Activated CD8-positive, alpha-beta memory T cell treated with anti-CD3 and anti-CD28 coated beads, Interleukin-2, amount 50 U/mL, for 48 hours (primary cell): ENCODE measurements at places on chromosomes 2 and 18.

- no peak for DNase-seq
Observed at GRCh38 chr2:187917535-187917934, 363.3 kb upstream of the TFPI start.

DNA sequence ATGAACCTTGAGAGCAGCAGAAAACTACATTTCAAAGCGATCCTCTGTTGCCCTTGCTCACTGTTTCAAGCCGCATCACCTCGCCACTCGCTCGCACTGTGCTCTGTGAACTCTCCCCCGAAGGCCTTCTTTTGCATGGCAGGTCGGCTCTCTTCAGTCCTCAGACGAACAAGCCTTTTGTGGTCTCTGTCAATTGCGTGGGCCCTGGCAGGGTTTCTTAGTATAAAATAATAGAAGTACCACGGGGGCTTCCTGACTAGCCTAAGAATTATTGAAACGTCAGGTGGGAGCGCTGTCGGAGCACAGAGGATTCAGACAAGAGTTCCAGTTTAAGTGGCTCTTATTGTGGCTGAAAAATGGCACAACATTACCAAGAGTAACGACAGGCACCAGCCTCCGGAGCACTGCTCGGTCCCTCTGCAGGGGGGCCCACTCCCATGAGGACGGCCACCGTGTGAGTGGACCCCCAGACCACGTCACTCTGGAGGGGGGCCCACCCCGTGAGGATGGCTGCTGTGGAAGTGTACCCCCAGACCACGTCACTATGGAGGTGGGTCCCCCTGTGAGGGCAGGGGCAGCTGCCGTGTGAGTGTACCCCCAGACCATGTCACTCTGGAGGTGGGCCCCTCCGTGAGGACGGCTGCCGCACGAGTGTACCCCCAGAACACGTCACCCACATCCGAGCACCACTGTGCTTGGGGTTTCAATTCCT is 237.7 kb downstream of the HDAC4 start:
- DNase-seq: no peak

DNA sequence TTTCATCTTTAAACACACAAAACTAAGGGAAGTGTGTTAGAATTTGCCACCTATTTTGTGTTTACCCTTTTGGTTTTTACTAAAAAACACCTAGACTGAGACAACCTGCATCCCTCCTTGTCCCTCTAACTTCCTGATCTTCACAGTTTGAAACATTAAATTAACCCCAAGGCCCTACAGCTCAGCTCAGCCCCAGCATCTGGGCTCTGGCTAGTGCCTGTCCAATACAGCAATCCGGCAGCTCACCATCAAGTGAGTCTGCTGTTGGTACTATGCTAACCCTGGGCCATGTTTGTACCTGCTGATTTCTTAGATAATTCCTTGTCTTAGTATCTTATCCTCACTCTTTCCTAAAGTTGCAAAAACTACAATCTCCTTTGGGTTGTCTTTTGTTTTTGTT is 162.4 kb downstream of the DSEL start:
- no peak for DNase-seq

DNA sequence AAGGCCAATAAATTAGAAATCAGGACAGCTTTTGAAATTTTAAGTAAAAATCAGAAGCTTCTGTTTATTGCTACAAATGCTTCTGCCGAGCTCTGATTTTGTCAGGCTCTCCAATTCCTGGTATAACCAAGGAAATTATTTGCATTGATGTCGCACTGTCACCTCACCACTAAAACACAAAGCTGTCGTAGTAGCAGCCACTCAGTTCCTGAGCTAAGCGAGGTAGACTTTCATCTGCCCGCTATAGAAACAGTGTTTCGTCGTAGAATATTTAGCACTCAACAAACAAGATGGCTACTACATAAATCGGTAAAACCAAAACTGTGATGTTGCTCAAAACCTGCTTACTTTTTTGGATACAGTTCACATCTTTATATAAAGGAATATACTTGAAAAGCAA is 141.3 kb upstream of the FOSL2 start:
- DNase-seq: no peak

DNA sequence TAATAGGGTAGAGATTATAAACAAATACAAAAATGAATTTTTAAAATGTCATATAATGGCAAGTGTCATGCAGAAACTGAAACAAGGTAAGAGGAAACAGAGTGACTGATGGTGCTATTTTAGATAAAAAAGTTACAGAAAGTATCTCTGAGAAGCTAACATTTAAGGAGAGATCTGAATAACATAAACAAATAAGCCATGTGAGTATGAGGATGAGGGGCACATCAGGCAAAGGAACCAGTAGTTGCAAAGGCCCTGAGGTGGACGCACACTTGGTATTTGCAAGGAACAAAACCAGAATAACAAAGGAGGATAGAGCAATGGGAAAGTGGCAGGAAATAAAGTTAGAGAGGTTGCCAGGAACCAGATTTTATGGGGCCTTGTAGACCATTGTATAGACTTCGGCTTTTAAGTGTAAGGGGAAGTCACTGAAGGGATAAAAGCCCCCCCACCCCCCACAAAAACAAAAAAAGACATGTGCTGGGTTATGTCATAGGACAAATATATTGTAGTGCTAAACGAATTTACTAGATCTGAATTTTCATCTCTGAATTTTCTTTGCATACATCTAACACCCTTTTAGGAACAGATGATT is 159.2 kb downstream of the DTNB start:
- DNase-seq: no peak

- DNase-seq: peak; percentile 20
Observed at GRCh38 chr2:239773228-239774141, 251.7 kb downstream of the NDUFA10 start.

GRCh38 chr18:51168026-51168742 is 29.3 kb downstream of the MEX3C start:
- no peak for DNase-seq

GRCh38 chr18:80041424-80041823 is 7.2 kb downstream of the RBFA start:
- DNase-seq: no peak

DNA sequence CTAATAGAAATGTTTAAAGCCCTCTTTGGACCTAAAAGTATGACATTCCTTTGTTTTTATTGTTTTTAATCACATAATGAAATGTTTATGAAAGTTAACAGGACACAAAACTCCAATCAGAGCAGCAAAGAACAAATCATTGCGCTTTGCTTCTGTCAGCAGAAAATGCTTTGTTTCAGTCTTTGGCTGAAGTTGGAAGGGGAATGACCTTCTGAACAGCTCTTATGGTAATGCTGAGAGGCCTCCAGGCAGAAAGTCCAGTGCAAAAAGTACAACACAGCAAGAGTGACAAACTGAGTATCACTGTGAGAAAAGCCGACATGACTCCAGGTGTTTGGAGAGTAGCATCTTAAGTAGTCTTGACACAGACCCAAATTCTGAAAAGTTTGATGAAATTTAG is 147.7 kb upstream of the SP5 start:
- DNase-seq: no peak

- no peak for DNase-seq
Observed at GRCh38 chr2:233329489-233330135, 22.0 kb downstream of the SAG start.

DNA sequence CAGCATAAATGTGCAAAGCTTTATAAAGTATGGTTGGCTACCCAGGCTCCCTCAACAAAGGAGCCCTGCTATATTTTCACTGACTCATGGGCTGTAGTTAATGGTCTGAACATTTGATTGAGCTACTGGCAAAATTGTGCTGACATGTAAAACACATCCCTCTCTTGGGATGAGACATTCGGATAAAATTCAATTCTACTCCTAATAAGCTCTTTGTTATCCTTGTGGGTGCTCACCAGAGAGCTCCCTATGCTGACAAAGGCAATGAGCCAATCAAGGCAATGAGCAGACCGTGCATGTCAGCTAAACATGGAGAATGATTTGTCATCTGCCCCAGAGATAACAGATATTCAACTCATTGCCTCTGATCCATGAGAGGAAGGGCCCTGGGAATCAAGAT is 27.7 kb downstream of the SERPINB8 start:
- DNase-seq: no peak

DNA sequence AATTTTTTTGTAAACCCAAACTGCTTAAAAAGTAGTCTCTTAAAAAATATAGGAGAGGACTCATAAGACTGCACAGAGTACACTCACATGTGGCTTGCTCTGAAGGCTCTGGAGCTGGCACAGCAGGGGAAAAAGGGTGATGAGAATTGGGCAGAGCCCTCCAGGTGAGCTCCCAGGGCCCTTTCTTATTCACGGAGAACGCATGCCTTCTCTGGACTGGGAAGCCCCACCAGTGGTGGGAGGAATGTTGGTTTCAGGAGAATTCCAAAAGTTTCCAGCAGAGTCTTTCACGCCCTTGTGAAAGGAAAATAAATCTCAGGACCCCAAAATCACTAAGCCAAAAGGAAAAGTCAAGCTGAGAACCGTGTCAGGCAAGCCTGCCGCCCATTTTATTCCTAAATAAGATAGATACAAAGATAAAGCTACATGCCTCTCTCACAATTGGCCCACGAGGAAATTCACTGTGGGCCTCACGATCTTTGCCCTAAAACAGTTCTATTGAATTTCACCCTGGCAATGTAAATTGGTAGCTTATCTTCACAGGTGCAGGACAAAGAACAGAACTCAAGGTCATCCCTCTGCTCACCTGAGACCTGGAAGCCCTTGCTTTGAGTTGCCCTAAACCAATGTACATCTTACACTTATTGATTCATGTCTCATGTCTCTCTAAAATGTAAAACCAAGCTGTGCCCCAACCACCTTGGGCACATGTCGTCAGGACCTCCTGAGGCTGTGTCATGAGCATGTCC is 15.5 kb upstream of the MC5R start:
- no peak for DNase-seq

DNA sequence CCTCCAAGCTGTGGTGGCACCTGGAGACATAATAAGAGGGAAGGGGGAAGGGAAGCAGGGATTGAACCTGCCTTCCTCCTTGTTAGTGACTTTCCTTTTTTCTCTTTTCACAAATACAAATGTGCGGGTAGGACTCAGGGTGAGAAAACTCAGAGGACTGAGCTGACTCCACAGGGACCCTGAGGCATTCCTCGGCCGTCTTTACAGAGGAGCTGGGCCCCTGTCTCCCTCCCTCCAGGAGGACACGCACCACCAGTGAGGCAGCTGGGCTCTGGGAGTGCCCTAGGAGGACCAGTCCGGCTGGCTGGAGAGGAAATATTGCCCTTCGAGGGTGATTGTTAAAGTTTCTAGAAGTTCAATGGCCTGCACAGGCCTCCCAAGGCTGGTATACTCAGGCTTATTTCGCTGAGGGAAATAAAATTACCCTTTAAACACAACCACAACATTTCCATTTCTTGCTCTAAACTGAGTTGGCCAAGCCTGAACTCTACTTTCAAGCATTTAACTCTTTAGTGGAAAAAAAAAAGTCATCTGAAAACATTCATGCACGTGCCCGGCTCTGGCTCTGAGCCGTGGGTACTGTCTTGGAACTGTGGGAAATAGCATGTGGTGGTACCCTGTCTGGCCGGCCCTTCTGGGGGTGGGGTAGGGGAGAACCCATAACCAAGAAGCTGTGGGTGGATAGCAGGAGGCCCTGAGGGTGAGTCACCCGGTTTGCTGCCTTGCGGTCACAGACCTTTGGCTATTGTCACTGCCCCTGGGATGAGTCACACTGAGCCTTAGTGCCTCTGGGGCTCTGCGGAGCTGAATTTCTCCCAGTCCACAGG is 116.0 kb downstream of the COPS8 start:
- DNase-seq: no peak

GRCh38 chr2:50396298-50396631 is 635.7 kb downstream of the NRXN1 start:
- DNase-seq: no peak

DNA sequence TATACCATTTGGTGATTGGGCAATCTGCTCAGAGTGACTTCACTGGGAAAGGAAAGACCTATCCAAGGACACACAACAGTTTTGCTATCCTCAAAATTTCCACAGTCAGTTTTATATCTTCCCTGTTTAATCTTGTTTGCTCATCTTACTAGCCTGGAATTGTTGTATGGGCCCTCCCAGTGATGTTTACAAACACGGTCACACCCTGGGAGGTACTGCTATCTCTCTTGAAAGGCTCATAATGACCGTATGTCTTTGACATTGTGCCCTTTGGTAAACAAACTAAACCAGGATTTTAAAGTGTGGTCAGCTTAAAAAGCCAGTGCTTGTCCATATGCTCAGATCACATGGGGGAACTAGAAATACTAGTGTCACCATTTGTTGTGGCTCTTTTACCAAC is 277.0 kb downstream of the CDH2 start:
- DNase-seq: no peak

- no peak for DNase-seq
Observed at GRCh38 chr2:170305711-170306110, 127.8 kb downstream of the MYO3B start.

DNA sequence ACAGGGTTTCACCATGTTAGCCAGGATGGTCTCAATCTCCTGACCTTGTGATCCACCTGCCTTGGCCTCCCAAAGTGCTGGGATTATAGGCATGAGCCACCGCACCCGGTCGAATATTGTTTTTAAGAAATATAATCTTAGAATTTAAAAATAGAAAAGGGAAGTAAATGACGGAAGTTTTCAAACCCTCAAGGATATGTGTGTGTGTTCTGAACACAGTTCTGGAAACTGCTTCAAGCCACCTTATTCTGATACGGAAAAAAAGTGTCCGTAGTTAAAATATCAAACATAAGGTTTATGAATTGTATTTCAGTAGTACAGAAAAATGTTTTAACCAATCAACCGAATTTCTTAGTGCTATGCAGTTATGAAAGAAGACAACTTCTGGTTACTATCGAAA is 115.9 kb downstream of the UPP2 start:
- no peak for DNase-seq

- no peak for DNase-seq
Observed at GRCh38 chr2:44707945-44708660, 233.4 kb upstream of the SIX3 start.

GRCh38 chr2:97720746-97721145 is 7.4 kb downstream of the ZAP70 start:
- DNase-seq: no peak

DNA sequence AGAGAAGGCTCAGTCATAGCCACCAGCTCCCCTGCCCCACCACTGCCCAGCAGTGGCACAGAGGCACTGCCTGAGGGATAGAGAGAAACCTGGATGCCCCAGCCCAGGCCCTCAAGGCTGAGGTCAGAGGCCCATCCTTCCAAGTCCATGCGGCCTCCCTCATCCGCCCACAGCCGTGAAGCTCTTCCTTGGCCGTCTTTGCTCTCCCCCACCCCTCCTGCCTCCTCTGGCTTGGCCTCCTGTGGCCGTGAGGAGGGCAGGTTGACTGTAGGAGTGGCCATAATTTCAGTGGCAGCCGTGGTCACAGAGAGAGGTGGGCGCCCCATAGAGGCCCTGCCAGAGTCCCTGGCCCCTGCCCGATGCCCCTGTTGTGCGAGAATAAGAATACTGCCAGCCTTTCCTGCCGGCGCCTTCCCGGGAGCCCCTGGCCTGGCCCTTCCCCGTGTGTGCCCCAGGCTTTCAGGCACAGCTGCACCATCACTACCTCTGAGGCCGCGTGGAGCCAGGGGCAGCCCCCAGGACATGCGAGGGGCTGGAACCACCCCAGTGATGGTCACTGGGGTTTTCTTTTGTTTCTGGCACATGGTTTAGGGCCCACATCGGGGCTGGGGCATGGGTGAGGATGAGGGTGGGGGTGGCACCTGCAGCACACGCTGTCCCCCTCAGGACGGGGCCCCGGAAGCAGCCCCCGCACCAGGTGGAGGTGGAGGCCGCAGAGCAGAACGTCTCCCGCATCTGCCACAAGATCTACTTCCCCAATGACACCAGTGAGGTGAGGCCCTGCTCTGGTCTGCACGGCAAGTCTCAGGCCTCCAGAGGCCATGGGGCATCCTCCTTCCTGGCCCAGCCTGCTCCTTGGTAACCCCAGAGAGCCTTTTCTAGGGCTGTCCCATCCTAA is 13.1 kb upstream of the GPR17 start:
- no peak for DNase-seq

GRCh38 chr18:35050028-35050546 is 8.9 kb downstream of the MAPRE2 start:
- no peak for DNase-seq
